ENCODE measurements at places on chromosomes 1 and 21.

GRCh38 chr21:46183910-46184624, at the start of gene SPATC1L:
TSS of gene SPATC1L (minus strand) at chr21:46184459. CDS start at chr21:46182816, 1,643 bp downstream.
- peak; percentile 48 for DNase-seq

DNA sequence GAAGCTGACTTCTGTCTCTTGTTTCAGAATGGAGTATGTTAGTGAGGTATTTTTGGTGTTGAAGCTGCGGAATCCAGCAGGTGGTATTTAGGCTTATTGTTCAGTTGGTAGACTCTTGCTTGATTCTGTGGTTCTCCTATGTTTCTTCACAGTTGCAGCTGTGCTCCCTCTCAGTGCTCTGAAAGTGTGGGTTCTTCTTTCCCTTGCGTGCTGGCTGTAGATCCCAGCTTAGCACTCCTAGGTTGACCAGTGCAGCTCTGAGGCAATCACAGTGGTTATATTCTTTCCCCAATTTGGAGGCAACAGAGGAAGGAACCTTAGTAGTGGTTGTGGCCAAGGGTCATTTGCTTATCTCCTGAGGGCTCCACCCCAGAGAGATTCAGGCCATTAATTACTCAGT, 269.2 kb upstream of the NRIP1 start:
- DNase-seq: no peak

DNA sequence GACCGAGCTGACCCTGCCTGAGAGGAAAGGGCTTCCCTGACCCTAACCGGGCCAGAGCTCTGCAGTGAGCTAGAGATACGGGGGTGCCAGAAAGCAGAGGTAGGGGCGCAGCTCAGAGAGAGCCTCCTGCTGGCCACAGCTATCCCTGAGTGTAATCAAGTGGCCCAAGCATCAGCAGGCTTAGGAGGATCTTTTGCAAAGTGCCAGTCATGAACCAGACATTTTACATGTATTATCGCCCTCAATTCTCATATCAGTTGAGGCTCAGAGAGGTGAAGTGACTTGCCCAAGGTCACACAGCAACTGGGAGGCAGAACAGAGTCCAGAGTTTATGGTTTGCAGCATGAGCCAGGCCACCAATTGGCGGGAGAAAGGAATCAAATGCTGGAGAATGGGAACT, 7.0 kb upstream of the ID3 start:
- no peak for DNase-seq

GRCh38 chr1:208105756-208106155, 138.4 kb downstream of the PLXNA2 start:
- DNase-seq: no peak

DNA sequence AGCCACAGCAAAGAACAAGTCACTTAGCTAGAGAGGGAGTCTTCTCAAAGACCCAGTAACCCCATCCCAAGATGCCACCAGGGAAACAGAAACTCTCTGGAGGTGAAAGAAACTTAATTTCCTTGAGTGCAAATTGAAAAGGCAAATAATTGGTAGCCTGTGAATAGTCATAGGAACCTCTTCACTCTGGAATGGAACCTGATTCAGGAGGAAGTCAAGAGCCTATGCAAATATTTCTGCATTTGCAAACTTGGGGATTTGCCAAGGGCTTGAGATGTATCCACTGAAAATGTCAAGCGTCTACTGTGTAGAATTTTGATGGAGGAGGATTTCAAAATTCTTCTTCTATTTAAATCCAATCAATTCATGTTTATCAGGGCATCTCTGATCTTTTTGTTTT, 5.7 kb downstream of the HIVEP3 start:
- DNase-seq: no peak

DNA sequence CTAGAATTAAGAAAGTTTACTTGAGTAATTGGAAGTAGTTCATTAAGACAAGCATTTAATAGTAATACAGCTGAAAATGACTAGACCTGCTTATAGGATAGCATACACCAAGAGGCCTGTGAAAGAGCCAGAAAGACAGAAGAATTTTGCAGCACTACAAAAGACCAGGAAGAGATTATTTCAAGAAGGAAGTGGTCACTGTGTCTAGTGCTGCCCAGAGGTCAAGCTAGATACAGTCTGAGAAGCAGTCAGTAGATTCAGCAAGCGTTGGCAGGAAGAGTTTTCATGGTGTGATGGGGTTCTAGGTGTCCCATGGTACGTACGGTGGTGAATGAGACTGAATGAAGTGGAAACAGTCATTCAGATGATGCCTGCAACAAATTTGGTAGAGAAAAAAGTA, 31.5 kb downstream of the RGS8 start:
- no peak for DNase-seq

DNA sequence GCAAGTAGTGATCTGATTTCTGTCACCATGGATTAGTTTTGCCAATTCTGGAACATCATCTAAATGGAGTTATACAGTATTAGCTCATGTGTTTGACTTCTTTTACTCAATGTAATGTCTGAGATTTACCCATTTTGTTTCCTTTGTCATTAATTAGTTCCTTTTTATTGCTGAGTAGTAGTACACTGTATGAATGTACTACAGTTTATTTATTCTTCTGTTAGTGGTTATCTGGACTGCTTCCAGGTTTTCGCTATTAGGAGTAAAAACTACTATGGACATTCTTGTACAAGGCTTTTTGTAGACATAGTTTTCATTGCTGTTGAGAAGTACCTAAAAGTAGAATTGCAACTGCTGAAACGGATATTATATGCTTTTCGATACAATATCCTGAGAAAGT, 14.1 kb downstream of the SUCO start:
- DNase-seq: no peak

- DNase-seq: no peak
Measured at GRCh38 chr1:214321705-214322453, 40.9 kb downstream of the SMYD2 start.

DNA sequence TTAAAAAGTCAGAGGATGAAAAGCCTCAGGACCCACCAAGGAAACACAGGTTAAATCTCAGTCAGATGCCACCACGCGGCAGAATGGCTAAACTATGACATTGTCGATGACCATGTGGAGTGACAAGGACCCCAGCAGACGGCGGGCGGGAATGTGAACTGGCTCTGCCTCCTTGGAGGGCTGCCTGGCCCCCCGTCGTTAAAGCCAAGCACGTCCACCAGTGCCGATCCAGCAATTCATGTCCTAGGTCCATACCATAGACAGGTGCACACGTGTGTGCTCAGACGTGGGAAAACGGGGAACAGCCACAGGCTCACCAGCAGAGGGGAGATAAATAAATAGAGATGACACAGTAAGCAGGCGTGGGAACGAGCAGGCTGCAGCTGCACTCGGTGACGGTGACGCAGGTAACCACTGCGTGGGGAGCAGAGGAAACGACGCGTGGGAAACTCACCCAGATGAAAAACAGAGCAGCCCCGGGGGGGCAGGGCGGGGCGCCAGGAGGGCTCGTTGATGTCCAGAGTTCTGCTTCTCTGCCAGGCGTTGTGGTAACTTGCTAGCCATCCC, 28.3 kb upstream of the PCBP3 start:
- DNase-seq: peak; percentile 86

GRCh38 chr21:39712976-39713375, 32.0 kb upstream of the IGSF5 start:
- peak; percentile 5 for DNase-seq

DNA sequence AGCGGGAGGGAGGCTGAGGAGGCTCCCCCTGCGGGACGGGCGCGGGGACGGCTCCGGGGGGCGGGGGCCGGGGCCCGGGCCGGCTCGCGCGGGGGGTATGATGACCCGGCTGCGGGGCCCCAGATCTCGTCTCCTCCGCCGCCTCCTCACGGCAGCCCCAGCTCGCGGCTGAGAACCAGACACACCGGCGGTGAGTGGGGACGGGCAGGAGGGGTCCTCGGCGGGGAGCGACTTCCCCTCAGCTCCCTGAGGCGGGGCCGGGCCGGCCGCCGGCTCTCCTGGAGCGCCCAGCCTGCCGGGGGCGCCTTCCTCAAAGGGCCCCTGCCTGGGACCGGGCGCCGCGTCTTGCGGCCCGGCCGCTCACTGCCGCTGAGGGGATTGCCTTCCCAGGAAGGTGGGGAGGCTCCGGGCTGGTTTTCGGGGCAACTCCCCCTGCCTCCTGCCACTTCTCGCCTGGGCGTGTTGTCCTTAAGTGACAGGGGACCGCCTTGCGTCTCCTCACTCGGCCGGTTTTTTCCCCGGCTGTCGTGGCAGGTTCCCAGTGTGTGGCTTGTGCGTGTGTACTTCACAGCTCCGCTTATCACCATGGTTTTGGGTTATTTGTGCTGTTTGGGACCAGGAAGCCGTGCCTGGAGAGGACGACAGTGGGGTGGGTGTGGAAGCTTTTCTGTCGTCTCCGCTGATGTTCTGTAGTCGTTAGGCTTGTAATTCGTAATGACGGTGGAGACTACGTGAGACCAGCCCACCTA, 800 bp downstream of the HIPK1 start:
- DNase-seq: no peak

- peak; percentile 76 for DNase-seq
Measured at GRCh38 chr1:165857046-165857801, 29.8 kb downstream of the UCK2 start.

- no peak for DNase-seq
Measured at GRCh38 chr1:210233495-210234328, 1.1 kb downstream of the SERTAD4 start.

DNA sequence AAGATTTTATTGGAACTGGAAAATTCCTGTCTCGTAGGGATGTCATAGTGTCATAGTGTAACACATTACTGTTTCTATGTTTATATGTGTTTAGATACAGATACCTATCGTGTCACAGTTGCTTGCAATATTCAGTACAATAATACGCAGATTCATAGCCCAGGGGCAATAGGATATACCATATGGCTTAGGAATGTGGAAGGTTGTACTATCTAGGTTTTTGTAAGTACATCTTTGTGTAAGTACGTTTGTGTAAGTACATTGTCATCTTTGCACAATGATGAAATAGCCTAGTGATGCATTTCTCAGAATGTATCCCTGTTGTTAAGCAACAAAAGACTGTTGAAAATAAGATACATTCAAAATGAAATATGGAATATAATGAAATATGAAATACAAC, 68.9 kb downstream of the CAMTA1 start:
- no peak for DNase-seq

DNA sequence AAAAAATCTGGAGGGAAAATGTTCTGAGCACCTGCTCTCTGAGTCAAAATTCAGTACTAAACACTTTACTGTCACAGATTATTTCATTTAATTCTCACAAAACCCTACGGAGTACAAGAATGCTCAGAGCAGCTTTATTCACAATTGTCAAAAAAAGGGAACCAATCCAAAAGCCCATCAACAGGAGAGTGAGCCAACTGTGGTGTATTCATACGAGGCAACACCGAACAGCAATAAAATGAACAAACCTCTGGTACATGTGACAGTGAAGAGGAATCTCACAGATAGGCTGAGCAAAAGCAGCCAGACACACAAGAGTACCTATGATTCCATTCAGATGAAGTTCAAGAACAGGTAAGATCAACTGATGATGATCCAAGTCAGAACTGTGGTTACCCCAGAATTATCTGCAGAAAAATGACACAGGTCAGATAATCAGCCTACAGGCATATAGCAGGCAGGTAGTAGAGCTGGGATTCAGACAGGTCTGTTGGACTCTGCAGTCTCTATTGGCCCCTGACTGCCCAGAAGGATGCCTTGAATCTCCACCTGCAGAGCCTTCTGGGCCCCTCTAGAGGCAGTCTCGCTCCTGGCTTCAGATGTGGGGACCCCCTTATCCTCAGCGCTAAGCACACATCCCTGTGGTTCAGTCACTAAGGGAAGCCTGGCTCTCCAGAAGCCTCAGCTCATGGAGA, 19.2 kb downstream of the SLC9A1 start:
- DNase-seq: no peak

GRCh38 chr1:58290685-58291372, 255.7 kb downstream of the OMA1 start:
- peak; percentile 28 for DNase-seq

DNA sequence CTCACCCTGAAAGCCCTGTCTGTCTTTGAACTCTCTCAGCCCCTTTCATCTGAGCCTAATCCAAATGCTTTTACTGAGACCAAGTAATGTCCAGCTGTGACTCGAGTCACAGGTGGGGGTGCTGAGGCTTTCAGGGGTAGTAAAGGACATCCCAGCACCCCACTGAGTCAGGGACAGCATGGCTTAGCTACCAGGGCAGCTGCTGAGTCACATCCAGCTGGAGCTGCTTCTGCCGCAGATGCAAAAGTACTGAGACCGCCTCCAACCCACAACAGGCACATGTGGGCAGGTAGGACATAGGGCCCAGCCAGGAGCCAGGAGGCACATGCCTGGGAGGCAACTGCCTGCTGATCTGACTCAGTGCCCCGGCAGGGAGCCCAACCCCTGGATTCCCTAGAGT, 6.7 kb upstream of the VSIG8 start:
- DNase-seq: peak; percentile 76

DNA sequence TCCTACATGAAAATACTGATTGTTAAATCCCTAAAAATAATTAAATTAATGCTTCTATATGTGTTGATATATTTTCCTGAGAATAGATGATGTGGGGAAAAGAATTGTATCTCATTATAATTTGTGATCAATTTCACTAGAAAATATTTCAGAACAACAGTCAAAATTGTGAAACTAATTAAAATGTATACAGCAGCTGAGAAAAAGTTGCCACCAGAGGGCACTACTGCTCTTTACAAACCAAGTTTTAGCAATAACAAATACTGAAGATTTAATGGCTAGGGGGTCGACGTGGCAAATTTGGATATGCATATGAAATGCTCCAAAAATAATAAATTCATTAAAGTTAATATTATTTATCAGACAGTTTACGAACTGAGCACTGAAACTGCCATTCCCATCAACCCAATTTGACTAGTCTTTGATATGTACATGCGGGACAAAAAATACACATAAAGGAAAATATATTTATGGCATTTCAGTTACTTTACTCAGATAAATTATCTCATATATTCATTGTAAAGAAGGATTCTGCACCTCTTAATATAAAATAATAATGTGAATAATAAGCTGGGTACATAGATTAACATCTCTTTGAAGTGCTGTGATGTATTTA, 96.3 kb upstream of the TMPRSS15 start:
- DNase-seq: peak; percentile 72

GRCh38 chr1:235659186-235659771, 9.7 kb upstream of the GNG4 start:
- no peak for DNase-seq

- DNase-seq: no peak
Measured at GRCh38 chr1:172360985-172361384, 59.5 kb upstream of the C1orf105 start.

GRCh38 chr1:245829194-245829593, 674.4 kb downstream of the KIF26B start:
- no peak for DNase-seq

GRCh38 chr1:220249522-220249921, 22.7 kb downstream of the RAB3GAP2 start:
- no peak for DNase-seq

DNA sequence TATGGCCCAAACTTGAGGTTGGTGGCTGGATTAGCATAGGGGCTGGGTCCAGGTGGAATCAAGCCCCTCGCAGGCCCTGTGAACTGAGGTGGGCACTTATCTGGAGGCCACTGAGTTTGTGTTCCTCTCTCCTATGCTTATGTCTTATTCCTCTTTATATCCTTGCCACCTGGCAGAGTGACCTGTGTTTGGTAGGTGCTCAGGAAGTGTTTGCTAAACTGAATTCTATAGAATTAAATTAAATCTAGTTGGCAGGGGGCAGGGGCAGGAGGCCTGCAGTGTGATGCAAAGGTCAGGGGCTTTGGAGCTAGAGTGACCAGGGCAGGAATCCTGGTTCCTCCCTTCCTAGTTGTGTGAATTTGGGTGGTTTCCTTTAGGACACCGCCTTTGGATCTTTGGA, 1.1 kb upstream of the TMEM9 start:
- no peak for DNase-seq
